ENCODE measurements at places on chromosomes 6 and 20. TPM values are rescaled to one million over a fixed set of nuclear protein-coding genes. Genes with fewer than 3 reads are reported as not detected.
A peak's percentile ranks its signal among the peaks of the same experiment; 100 is the strongest.

FKBP1A gene
- total RNA-seq = 291 TPM

DNA sequence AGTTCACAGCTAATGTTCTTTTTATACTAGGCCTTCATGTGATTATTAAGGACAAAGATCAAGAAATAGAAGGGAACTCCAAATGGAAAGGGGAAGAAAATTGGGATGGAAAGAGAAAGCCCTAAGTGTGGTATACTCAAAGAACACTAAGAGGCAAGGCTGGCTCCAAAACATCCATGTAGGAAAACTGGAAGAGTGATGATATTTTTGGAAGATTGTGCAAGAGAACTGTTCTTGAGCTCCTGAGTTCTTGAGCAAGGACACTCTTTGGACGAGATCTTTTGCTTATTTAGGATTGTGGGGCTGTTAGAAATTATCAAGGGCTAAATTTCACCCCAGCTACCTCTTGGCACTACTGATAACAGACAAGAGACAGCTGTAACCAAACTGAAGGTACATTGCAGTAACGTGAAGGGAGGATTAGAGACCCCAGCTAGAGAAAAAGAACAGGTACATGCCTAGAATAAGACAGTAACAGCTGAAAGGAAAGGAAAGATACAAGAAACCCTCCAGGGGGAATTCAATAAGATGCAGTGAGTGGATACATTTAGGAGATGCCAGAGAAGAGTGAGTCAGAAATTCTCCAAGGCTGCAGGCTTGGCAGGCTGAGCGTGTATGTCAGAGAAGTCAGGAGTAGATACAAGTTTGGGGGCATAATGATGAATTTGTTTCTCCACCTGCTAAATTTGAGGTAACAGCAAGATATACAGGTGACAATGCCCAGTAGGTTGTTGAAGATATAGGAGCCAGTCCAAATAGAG is 69.7 kb downstream of the CBLN4 start:
- DNase-seq = no peak

DNA sequence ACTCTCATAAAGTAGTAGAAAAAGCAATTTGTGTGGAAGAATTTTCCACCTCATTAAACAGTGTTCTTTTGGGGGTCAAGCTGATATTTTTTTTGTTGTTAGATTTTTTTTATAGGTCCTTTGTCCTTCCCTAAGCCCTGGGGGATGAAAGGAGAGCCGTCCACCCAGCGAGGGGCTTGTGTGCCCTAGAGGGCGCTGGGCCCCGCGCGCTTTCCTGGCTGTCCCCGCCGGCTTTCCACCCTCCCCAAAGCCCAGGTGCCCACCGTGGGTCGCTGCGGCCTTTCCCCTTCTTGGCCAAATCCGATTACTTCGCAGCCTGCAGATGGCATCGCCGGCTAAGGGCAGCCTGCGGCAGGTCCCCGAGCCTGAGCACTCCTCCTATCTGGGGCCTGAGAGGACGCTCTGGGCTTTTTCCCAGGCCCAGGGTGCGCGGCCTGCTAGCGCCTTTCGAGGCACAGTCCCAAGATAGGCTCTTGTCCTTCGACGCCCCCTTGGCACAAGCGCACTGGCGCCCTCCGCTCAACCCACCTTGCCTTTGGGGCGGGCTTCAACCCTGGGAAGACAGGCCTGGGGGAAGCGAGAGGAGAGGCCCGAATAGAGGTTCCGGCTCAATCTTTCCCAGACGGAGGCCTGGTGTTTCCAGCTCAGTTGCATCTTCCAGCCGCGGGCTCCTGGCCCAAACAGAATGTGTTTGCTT is 33.6 kb downstream of the TFAP2A start:
- DNase-seq = no peak

- DNase-seq = no peak
These were observed 78.8 kb upstream of the ZNFX1 start for GRCh38 chr20:49356676-49357075.

DPPA5 gene
- not detected for total RNA-seq

- no peak for DNase-seq
These were observed 140.2 kb upstream of the FAM83B start for GRCh38 chr6:54706391-54706790.

GRCh38 chr20:35767683-35768481 is 3.9 kb upstream of the PHF20 start:
- peak; percentile 91 for DNase-seq

DNA sequence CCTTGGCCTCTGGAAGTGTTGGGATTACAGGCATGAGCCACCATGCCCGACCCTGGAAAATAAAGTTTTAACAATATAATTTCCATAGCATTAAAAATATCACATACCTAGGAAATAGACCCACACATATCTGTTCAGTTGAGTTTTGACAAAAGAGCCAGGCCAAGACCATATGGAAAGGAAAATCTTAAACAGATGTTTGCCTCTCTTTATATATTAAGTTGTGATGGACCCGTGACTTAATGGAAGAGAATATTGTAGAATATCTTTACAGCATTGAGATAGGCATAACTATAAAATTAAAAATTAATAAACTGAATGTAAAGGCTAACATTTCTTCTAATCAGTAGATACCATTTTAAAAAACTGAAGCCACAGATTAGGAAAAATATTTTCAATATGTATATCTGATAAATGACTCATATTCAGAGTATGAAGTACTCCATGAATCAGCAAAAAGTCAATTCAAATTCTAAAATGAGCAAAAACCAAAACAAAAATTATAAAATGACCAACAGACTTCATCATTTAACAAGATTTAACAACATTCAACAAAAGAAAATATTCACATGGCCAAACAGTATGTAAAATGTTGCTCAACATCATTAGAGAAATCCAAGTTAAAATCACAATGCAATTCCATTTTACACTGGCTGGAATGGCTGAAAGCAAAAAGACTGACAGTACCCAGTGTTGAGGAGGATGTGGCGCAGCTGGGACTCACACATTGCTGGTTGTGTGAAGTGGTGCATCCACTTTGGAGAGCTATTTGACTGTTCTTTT is 43.3 kb downstream of the GTF2H5 start:
- peak; percentile 67 for DNase-seq
